ENCODE measurements at places on chromosomes 1 and 21.

DNA sequence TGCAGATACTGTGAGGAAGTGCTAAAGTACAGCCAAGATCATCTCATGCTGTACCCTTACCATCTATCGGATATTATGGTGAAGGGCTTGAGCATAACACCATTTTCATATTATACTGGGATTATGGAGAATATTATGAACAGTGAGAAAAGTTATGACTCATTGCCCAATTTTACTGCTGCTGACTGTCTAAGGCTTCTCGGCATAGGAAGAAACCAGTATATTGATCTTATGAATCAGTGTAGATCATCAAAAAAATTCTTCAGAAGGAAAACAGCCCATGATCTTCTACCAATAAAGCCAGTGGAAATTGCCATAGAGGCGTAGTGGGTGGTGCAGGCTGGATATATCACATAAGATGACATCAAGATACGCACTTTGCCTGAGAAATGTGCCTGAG lies 47.7 kb downstream of the PPIAL4G start:
- no peak for DNase-seq

GRCh38 chr1:3248155-3249141 lies 179.4 kb downstream of the PRDM16 start:
- DNase-seq = no peak

DNA sequence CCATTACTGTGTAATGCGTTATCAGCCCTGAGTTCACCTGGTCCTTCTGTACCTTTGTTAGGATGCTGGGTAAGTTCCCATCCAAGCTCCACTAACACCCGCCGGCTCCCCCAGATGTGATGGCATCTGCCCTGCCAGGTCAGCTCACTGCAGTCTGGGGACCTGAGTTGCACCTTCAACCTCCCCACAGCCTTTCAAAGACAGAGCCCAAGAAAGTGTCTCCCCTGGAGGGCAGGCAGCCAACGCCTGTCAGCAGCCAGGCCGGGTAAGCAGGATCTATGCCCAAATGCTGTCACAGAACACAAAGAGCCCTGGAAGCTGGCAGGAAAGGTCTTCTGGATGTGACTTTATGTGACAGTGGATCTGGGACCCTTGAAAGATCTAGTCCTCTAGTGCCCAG lies 13.7 kb downstream of the MRAP start:
- no peak for DNase-seq

GRCh38 chr1:18569251-18569650 lies 61.4 kb upstream of the PAX7 start:
- no peak for DNase-seq
